ENCODE measurements at places on chromosomes 2 and 18. TPM values are rescaled to one million over a fixed set of nuclear protein-coding genes. Genes with fewer than 3 reads are reported as not detected.

COL4A4 gene
- total RNA-seq = 0.14 TPM

CHST9 gene
- total RNA-seq = not detected

FOXI3 gene
- not detected for total RNA-seq

AKAIN1 gene
- not detected for total RNA-seq

AP1S3 gene
- total RNA-seq = 6.4 TPM

DCDC2C gene
- not detected for total RNA-seq

BOLL gene
- not detected for total RNA-seq

CYP27C1 gene
- not detected for total RNA-seq

MAP3K19 gene
- not detected for total RNA-seq

KCNG2 gene
- total RNA-seq = not detected

ASIC4 gene
- not detected for total RNA-seq

CGREF1 gene
- total RNA-seq = not detected

STARD6 gene
- total RNA-seq = not detected

SLC40A1 gene
- 3.3 TPM for total RNA-seq

SERPINB10 gene
- total RNA-seq = 1.1 TPM

EGR4 gene
- total RNA-seq = not detected

CHST10 gene
- total RNA-seq = 10.6 TPM

C1GALT1C1L gene
- total RNA-seq = 0.29 TPM

FIGN gene
- total RNA-seq = 1.3 TPM

LDLRAD4 gene
- total RNA-seq = 0.14 TPM

CIDEA gene
- total RNA-seq = 0.14 TPM

ABCG5 gene
- not detected for total RNA-seq

KLF7 gene
- total RNA-seq = 16.0 TPM

FOXD4L1 gene
- total RNA-seq = 0.14 TPM

HOXD11 gene
- total RNA-seq = 0.22 TPM

BOD1L2 gene
- total RNA-seq = not detected

MOCOS gene
- total RNA-seq = 24.9 TPM

ITGAV gene
- 204 TPM for total RNA-seq

CELF4 gene
- total RNA-seq = not detected

TCF23 gene
- total RNA-seq = not detected

SLC14A1 gene
- 18.2 TPM for total RNA-seq

LHCGR gene
- not detected for total RNA-seq

RRM2 gene
- 2.0 TPM for total RNA-seq

MTCL1 gene
- 53.5 TPM for total RNA-seq

CD226 gene
- total RNA-seq = 1.1 TPM

CCDC85A gene
- 6.7 TPM for total RNA-seq

CXCR1 gene
- total RNA-seq = not detected

FKBP1B gene
- total RNA-seq = 2.0 TPM

RNF125 gene
- total RNA-seq = not detected

APLF gene
- total RNA-seq = 6.9 TPM

HRH4 gene
- total RNA-seq = under 0.01 TPM

UGT1A10 gene
- 0.22 TPM for total RNA-seq

SLC11A1 gene
- under 0.01 TPM for total RNA-seq
